NCI-H2029 (cell line): ENCODE measurements at places on chromosomes 13 and 19.

GRCh38 chr19:48644355-48644754 lies 1.6 kb downstream of the CA11 start:
- DNase-seq, result no peak

DNA sequence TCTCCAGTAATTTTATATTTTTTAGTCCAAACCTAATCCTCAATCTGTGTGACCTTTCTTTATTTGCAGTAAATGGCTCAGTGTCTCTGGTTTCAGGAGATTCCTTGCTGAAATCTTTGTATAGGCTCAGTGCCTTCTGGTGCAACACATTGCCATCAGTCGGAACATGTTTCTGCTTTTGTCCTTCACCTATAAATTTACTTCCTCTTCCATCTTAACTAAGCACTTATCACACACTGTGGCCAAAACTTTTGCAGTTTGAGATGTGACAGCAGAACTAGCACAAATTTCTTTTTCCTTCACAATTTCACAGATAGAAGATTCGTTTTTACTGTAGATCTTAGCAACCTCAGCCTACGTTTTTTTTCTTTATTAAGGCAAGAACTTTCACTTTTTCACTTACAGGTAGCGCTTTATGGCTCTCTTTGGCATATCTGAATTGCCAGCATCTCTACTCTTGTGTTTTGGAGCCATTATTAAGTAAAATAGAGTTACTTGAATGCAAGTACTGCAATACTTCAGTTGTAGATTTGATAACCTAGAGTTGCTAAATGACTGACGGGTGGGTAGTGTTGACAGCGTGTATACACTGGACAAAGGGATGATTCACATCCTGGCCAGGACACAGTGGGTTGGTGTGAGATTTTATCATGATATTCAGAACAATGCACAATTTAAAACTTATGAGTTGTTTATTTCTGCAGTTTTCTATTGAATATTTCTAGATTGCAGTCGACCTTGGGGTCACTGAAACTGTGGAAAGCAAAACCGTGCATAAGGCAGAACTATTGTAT lies 44.3 kb downstream of the NDFIP2 start:
- DNase-seq, result no peak

- no peak for DNase-seq
These were observed 1977.5 kb upstream of the PCDH20 start for GRCh38 chr13:63393112-63393511.

- no peak for DNase-seq
These were observed 95.9 kb downstream of the PDS5B start for GRCh38 chr13:32682130-32682529.

GRCh38 chr19:17754634-17755442 lies 3.6 kb downstream of the FCHO1 start:
- DNase-seq, result no peak

- no peak for DNase-seq
These were observed 521 bp upstream of the SHISA2 start for GRCh38 chr13:26052337-26052736.
